Small intestine (tissue), 16 donors: ENCODE measurements at places on chromosomes 6 and 20.

DNA sequence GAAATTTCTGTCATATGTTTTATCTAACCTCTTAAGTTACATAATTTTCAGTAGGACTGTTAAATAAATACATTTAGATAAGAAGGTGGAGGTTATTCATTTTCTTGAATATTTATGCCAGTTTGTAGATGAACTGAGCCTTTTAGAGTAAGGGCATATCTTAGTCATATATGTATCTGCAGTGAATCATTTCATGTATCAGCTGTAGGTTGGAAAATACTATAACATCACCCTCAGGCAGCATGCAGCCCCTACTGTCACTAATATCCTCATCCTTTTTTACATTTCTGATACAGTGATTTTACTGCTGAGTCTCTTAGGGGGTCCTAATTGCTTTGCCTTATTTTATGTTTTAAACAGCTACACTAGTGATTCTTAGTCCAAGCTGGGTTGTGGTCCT, 19.5 kb upstream of the SUMO4 start:
- no peaks in the 10 kb centered on the region for H3K4me1 ChIP-seq
- H3K4me3 ChIP-seq: no peak overlapping the region
- H3K27ac ChIP-seq: no peak overlapping the region
- peaks cover 18% of the 10 kb centered on the region for H3K36me3 ChIP-seq

DNA sequence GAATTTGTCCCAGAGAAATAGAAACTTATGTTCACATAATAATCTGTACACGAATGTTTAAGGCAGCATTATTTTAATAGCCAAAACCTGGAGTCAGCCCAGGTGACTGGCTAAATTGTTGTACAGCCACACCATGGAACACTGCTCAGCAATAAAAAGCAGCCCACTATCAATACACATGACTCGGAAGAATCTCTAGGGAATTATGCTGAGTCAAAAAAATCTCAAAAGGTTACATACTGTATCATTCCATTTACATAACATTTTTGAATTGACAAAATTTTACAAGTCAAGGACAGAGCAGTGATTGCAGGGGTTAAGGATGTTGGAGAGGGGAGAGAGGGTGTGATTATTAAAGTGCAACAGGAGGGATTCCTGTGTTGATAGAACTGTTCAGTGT, 163.4 kb downstream of the UBE3D start:
- no peak for DNase-seq
- H3K27ac ChIP-seq: no peak overlapping the region
- no peaks in the 10 kb centered on the region for H3K27me3 ChIP-seq
- no peaks in the 10 kb centered on the region for H3K36me3 ChIP-seq

- no peak for DNase-seq
- no peaks in the 10 kb centered on the region for H3K36me3 ChIP-seq
- peak overlapping the region; percentile 38 for H3K4me3 ChIP-seq
- H3K27me3 ChIP-seq: peaks cover 9% of the 10 kb centered on the region
These were observed 657 bp downstream of the EMILIN3 start for GRCh38 chr20:41365777-41366545.

DNA sequence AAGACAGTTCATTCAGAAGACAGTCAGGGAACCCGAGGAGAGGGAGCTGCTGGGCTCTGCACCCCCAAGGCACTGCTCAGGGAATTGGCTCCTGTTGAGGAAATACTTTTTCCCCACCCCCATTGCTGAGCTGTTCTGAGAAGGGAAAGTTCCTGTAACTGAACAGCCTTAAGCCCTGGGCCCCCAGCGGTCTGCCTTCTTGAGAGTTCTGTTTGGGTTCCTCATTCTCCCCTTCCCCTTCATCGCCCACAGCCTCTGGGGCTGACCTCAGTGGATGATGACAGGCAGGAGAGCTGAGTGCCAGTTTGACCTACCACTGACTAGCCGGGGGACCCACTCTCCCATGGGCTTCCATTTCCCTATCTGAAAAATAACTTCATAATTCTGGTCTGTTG, 10.7 kb downstream of the HCK start:
- H3K4me3 ChIP-seq: no peak overlapping the region
- H3K27ac ChIP-seq: no peak overlapping the region
- H3K4me1 ChIP-seq: no peaks in the 10 kb centered on the region
- H3K36me3 ChIP-seq: no peaks in the 10 kb centered on the region

DNA sequence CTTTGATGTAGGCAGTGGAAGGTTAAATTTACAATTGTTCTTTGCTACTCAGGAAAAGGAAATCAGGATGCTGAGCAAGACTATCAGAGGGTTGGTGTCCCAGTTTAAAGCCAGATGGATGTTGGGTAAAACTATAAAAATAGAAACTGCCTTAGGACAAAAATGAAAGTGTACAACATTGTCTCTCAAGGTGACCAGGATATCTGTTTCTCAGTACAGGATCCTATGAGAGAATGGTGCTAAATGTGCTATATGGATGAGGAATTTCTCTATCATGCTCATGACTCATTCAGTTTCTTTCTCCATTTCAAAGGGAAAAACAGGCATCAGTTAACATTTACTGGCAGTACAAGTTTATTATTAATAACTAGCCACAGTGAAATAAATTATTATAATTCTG, 534.2 kb upstream of the GJE1 start:
- H3K4me1 ChIP-seq: no peaks in the 10 kb centered on the region
- H3K36me3 ChIP-seq: no peaks in the 10 kb centered on the region
- DNase-seq: no peak
- H3K27me3 ChIP-seq: no peaks in the 10 kb centered on the region
- H3K27ac ChIP-seq: no peak overlapping the region

DNA sequence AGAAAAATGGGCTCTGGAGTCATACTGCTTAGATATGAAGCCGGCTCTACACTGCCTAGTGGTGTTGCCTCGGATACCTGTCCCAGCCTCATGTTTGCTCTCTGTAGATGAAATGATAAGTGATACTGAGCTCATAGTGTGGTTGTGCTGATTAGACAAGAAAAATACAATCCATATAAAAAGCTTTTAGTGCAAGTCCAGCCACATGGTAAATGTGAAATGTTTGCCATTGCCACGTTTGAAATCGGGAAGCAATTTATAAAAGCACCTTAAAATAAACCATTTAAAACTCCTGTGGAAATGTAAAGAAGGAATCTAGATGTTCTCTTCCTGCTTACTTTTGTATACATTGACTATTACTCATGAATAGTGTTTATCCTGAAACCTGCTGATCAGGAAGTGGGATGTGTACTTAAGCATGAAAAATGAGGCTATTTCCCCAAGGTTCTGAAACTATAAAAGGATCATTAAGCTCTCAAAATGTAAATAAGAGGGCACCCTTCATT, 13.1 kb upstream of the PBOV1 start:
- H3K4me1 ChIP-seq: peaks cover 9% of the 10 kb centered on the region
- H3K27ac ChIP-seq: peak overlapping the region; percentile 34
- no peaks in the 10 kb centered on the region for H3K27me3 ChIP-seq
- peak; percentile 48 for DNase-seq
- H3K36me3 ChIP-seq: no peaks in the 10 kb centered on the region

GRCh38 chr6:134537146-134537555, 219.2 kb upstream of the SGK1 start:
- no peak overlapping the region for H3K4me3 ChIP-seq
- H3K27ac ChIP-seq: no peak overlapping the region
- no peak for DNase-seq
- H3K36me3 ChIP-seq: no peaks in the 10 kb centered on the region
- H3K27me3 ChIP-seq: no peaks in the 10 kb centered on the region
- no peaks in the 10 kb centered on the region for H3K4me1 ChIP-seq

DNA sequence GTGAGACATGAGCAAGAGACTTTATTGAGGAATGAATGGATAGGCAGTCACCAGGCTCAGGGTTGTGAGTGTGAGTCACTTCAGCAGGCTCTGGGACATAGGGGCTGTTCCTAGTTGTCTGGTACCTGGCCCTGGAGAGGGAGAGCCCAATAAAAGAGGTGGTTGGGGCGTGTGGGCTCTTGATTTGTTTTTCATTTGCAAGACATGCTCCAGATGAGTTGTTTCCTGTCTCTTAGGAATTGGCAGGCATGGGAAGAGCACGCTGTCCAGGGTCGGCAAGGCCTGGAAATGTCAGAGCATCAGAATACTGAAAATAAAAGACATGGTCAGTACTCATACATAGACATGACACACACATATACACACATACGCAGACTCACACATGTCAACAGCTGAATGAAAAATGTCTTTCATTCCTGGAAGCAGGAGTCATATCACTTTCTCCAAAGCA, 166.3 kb upstream of the SULF2 start:
- no peaks in the 10 kb centered on the region for H3K36me3 ChIP-seq
- H3K27ac ChIP-seq: no peak overlapping the region
- H3K27me3 ChIP-seq: no peaks in the 10 kb centered on the region
- no peaks in the 10 kb centered on the region for H3K4me1 ChIP-seq
- no peak for DNase-seq

DNA sequence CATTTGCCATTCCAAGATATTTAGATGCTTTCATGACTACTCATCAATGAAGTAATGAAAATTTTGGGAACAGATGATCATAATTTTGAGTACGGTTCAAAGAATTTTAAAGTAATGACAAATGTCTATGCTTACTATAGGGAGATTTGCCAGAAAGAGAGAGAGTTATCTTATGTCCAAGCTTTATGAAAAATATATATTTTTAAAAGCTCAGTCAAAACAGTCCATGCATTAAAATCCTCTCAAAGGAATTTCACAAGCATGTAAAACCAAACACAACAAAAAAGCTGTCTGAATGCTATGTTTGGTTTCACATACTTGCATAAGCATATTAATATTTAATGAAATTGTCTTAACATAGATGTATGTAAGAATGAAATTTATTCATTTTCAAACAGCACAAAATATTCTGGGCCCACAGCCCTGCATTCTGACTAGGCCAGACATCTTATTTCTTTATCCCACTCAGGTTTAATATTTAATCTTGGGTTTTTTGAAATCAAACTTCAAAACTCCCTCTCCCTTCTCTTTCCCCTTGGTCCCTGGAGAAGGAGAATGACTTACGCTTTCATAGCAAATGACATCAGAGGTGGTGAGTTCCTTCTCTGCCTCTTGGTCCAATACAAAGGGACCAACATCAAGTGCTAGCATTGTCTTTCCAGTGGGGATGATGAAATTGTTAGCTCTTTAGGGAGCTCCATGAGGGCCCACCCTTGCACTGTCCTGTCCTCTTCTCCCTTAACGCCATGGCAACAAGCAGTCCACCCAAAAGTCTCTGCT, 94.2 kb downstream of the ADAT2 start:
- H3K36me3 ChIP-seq: peaks cover 3% of the 10 kb centered on the region
- H3K4me3 ChIP-seq: no peak overlapping the region
- H3K27me3 ChIP-seq: no peaks in the 10 kb centered on the region

DNA sequence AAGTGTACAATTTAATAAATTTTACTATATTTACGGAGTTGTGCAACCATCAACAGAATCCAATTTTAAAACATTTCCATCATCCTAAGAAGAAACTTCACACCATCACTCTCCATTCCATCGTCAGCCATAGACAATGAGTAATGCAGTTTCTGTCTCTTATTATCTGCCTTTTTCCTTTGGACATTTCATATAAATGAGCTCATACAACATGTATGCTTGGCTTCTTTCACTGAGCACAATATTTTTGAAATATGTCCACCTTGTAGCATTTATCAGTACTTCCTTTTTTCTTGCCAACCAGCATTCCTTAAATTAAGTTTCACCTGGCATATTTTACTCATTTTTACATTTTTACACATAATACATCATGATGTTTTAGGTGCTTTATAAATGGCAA, 22.7 kb upstream of the HIVEP1 start:
- H3K27ac ChIP-seq: no peak overlapping the region
- H3K4me3 ChIP-seq: no peak overlapping the region
- no peaks in the 10 kb centered on the region for H3K4me1 ChIP-seq
- no peaks in the 10 kb centered on the region for H3K36me3 ChIP-seq
- no peaks in the 10 kb centered on the region for H3K27me3 ChIP-seq

DNA sequence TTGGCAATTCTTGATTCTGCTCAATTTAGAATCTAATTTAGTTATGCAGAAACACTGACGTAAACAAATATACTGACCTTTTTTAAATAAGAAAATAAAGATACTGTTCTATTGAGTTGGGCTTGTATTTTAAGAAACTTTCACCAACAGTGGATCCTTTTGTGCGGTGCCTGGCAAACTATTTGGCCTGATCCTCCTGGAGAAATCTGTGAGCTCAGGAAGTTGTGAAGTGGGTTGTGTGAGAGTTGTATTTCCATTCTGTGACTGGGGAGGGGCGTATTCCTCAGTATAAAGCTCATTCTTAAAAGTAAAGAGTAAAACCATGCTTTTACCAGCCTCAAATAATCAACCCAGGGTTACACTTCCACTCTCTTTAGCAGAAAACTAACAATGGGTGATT, 85.6 kb downstream of the SEL1L2 start:
- no peak overlapping the region for H3K4me3 ChIP-seq
- no peaks in the 10 kb centered on the region for H3K4me1 ChIP-seq
- DNase-seq: no peak
- peaks cover 2% of the 10 kb centered on the region for H3K27me3 ChIP-seq

DNA sequence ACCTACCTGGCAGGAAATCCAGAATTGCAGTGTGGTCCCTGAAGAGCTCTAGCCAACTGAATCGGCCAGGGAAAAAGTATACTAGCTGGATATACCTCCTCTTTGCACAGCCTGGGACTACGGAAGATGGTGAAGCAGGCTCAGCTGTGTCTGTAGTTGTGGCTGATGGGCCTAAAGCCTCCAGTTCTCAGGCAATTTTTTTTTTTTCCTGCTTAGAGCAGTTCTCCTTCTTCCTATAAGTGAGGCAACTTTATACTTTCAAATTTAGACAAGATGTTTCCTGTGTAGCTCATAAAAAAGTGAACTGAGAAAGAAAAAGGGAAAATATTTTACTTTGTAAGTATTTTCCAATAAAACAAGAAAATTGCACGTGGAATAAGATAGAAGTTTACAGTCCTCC, 172.9 kb downstream of the CARMIL1 start:
- no peak for DNase-seq
- H3K36me3 ChIP-seq: peaks cover 13% of the 10 kb centered on the region
- H3K4me1 ChIP-seq: no peaks in the 10 kb centered on the region
- H3K27ac ChIP-seq: no peak overlapping the region
- H3K27me3 ChIP-seq: no peaks in the 10 kb centered on the region
- no peak overlapping the region for H3K4me3 ChIP-seq

DNA sequence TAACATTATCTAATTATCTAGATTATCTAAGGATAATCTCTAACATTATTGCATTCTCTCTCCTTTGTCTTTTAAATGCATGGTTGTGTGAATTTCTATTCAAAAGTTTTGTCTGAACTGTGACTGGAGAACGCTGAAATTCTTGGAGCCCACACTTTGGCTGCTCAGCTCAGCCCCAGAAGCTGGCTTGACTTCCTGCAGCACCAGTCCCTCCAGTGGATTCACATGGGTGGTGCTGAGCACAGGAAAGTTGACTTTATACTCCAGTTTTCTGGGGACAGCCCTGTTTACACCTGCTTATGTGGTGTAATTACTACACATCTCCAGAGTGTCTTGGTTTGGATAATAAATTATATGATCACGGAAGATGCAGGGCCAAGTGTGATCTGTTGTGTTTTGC, 255.1 kb upstream of the NOX3 start:
- no peak for DNase-seq
- H3K4me3 ChIP-seq: no peak overlapping the region
- no peaks in the 10 kb centered on the region for H3K27me3 ChIP-seq
- no peaks in the 10 kb centered on the region for H3K36me3 ChIP-seq

DNA sequence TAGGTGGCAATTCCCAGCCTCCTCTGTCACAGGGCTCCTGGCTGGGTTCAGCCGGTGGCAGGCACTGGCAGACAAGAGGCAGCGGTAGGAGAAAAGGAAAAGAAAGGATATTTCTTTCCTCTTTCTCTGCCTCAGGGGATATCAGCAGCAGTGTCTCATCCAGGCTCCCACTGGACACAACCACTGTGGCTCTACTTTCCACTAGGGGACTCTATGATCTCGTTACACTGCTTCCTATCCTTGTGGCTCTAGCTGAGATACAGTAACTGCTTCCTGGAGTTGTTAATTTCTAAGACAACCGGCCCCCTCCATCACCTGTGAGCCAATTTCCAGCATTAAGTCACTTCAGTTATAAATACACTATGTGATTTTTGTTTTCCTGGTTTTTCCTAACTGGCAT, 102.0 kb upstream of the LRFN2 start:
- no peaks in the 10 kb centered on the region for H3K27me3 ChIP-seq
- no peaks in the 10 kb centered on the region for H3K36me3 ChIP-seq
- no peaks in the 10 kb centered on the region for H3K4me1 ChIP-seq
- DNase-seq: no peak
- no peak overlapping the region for H3K4me3 ChIP-seq
